ENCODE measurements at places on chromosomes 1 and 21.

DNA sequence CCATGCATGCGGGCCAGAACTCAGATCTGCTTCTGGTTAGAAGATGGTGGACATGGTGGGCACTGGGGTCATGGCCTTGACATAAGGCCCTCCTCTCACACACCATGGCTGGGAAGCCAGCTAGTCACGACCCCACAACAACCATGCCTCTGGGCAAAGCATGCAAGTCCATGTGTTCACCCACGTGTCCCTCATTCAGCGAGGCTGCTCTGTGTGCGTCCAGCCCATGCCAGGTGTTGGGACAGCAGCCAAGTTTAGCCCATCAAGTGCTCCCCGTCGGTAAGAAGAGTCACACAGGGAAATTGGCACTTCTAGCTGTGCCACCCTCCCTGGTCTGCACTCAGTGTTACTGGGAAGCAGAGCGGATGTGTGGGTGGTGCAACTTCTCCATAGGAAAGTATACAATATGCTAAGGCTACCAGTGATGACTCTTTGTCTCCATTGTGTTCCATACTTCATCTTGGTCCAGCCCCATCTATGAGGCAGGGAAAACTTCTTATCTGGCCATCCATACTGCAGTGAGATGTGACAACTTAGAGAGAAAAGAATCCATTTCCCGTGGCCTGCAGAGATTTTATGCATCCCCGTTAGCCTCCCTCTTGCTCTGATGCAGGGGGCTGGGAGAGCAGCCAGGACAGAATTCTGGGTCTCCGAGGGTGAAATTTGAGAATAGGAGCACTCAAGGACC lies 198.0 kb downstream of the GRIK3 start:
- DNase-seq, result no peak

GRCh38 chr1:231423648-231424047 lies 1.6 kb upstream of the EGLN1 start:
- no peak for DNase-seq

- peak; percentile 63 for DNase-seq
These were observed 3.2 kb upstream of the TTLL10 start for GRCh38 chr1:1170215-1171091.

- DNase-seq, result no peak
These were observed 28.1 kb downstream of the SERINC2 start for GRCh38 chr1:31441073-31441472.

- DNase-seq, result peak; percentile 91
These were observed 95.2 kb downstream of the KCNJ15 start for GRCh38 chr21:38351961-38352521.

- no peak for DNase-seq
These were observed 33.5 kb downstream of the CYYR1 start for GRCh38 chr21:26539566-26539965.

DNA sequence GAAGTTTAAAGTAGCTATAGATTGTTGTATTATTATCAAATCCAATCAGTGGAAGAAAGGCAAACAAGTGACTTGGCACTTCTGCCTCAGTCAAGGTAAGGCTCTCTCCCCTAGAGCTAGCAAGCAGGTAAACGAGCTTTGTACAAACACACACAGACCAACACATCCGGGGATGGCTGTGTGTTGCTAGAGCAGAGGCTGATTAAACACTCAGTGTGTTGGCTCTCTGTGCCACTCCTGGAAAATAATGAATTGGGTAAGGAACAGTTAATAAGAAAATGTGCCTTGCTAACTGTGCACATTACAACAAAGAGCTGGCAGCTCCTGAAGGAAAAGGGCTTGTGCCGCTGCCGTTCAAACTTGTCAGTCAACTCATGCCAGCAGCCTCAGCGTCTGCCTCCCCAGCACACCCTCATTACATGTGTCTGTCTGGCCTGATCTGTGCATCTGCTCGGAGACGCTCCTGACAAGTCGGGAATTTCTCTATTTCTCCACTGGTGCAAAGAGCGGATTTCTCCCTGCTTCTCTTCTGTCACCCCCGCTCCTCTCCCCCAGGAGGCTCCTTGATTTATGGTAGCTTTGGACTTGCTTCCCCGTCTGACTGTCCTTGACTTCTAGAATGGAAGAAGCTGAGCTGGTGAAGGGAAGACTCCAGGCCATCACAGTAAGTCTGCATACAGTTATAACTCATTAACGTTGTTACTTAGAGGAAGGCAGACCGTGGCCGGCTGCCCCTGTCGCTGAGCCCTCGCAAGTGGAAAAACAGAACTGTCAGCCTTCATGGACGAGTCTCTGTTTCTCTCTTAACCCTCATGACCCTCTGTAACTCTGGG lies at the start of gene PALMD:
Gene PALMD, plus strand, starts transcription at position 415 of the 833 bp plus-strand sequence. Its CDS starts 205 bp downstream, at position 620.
- DNase-seq, result peak; percentile 56

- no peak for DNase-seq
These were observed 41.5 kb downstream of the KRTAP10-1 start for GRCh38 chr21:44498280-44499210.

GRCh38 chr21:38440746-38441145 lies 57.5 kb downstream of the ERG start:
- peak; percentile 85 for DNase-seq

- peak; percentile 58 for DNase-seq
These were observed 182.7 kb downstream of the HMCN1 start for GRCh38 chr1:185916861-185917260.

- DNase-seq, result peak; percentile 72
These were observed at the start of gene KDM5B for GRCh38 chr1:202807926-202808757. Gene KDM5B, minus strand, starts transcription at chr1:202808421. Its CDS starts 116 bp downstream, at chr1:202808305.

- DNase-seq, result no peak
These were observed 40.8 kb downstream of the TCEANC2 start for GRCh38 chr1:54094001-54094729.

GRCh38 chr1:83897516-83897915 lies 101.4 kb downstream of the TTLL7 start:
- DNase-seq, result no peak

- no peak for DNase-seq
These were observed 59.8 kb upstream of the CASZ1 start for GRCh38 chr1:10856176-10856683.

DNA sequence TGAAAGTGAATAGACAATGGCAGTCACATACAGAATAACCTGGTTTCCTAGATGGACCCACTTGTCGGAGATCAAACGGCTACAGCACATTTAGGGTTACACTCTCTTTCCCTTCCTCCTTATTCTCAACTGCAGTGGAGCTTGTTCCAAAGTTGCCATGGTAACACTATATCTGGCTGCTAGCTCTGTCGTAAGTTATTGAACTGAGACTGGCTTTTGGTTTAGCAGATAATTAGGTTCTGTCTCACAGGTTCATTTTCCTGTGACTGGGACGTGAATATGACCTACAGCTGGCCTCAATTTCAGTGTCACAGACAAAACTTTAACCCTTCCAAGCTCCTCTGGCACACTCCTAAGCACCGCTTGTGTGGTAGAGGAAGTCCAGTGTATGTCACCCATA lies 875.8 kb downstream of the USP25 start:
- peak; percentile 34 for DNase-seq

DNA sequence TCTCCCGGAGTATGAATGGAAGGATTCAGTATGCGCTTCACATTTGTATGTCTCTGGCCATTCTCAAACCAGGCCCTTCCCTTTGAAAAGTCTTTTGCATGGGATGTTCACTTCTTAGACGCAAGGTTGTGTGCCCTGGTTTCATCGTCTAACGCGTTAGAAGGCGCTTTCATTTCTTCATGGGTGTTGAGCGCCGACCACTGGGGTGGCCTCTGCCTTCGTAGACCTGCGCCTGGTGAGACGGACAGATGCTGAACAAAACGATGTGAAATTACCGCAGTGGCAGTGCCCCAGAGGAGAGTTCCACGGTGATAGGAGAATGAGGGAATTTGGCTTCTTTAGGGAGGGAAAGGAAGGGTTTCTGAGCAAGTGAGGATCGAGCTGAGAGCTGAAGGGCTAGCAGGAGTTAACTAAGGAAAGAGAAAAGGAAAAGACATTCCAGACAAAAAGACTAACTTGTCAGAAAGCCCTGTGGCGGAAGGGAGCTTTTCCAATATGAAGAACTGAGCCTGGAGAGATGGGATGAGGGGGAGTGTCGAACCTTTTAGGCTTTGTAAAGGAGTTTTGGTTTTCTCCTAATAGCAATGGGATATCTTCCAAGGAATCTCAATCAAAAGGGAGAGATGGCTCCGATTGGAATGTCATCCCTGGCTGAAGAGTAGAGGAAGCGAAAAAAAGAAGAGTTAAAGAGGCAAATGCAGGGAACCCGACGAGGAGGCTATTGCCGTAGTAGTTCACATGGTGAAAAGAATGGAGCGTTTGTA lies 951 bp downstream of the GGPS1 start:
- peak; percentile 57 for DNase-seq

GRCh38 chr1:171152549-171152948 lies 32.6 kb upstream of the FMO2 start:
- no peak for DNase-seq

DNA sequence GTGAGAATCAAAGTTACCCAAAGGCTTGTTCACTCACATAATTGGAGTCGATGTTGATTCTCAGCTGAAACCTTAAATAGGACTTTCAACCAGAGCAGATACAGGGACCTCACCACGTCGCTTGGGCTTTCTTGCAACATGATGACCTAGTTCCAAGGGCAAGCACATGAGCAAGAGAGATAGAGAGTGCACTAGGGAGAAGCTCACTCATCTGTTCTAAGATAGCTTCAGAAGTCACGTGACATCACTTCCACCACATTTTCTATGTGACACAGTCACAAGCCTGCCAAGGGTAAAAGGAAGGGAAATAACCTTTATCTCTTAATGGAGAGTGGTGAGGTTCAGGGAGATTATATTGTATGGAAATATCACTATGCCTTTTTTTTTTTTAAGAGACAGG lies 470.1 kb upstream of the PLXNA2 start:
- DNase-seq, result no peak

GRCh38 chr1:192939440-192939839 lies 119.7 kb downstream of the UCHL5 start:
- DNase-seq, result no peak

DNA sequence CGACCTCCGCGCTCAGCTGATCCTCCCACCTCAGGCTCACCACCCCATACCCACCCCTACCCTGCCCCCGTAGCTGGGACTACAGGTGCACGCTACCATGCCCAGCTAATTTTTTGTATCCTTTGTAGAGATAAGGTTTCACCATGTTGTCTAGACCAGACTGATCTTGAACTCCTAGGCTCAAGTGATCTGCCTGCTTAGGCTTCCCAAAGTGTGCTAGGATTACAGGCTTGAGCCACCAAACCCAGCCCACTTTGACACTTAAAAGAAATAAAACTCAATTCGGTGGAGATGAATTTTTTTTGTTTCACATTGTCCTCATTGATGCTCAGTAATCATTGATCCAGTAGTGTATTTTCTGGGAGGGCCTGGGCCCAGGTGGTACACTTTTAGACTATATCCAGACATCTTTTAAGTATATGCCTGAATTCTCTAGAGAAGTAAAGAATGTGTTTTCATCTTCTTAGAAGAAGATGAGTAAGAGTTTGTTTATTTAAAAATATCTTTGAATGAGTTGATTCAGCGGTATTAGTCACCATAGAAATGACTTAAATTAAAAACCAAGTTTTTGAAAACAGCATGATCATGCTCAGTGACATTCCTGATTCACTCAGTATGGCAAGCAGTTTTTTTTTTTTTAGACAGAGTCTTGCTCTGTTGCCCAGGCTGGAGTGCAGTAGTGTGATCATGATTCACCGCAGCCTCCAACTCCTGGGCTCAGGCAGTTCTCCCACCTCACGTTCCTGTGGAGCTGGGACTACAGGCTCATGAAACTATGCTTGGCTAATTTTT lies 57.8 kb downstream of the EPB41 start:
- DNase-seq, result peak; percentile 97

- DNase-seq, result no peak
These were observed 15.4 kb downstream of the TMED5 start for GRCh38 chr1:93164816-93165215.
